ENCODE measurements at places on chromosomes 3 and 15.

DNA sequence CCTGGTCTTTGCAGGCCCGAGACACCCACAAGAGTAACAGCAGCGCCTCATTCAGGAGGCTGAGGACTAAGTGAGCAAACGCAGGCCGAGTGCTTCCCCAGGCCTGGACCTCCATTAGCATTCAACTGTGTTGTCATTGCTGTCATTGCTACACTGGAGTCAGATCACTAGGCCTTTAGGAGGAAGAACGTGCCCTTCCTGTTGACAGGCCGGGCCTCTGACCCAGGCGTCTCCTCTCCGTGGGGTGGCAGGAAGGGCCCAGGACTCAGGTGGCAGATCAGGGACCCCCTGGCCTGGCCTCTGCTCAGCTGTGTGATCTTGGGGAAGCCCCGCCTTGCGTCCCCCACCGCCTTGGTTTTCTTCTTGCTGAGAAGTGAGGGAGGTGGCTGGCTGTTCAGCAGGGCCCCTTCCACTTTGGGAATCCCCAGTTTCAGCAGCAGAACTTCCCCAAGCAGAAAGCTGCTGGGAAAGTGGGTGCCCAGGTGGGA is 19.1 kb downstream of the ZDHHC19 start:
- no peak for DNase-seq

- DNase-seq: no peak
These were observed 302.2 kb downstream of the TUSC7 start for GRCh38 chr3:117011687-117012250.

DNA sequence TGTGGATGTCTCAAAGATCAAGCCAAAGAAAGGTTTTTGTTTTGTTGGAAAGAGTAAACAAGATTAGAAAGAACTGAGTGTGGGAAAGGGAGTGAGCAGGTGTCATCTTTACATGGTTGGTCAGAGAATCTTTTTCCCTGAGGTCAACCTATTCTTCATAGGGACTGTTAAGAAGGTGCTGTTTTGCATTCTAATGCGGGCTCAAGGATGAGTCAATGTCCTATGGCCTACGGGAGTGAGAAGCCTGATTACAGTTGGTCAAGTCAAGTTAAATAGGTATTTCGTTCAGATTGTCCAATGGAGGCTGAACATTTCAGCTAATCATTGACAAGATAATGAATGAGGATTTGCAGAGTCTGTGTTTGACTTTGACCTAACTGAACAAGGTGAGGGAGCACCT is 491.2 kb upstream of the PDZRN3 start:
- DNase-seq: no peak

- DNase-seq: peak; percentile 54
These were observed 167.2 kb downstream of the MAGI1 start for GRCh38 chr3:65871305-65872141.

DNA sequence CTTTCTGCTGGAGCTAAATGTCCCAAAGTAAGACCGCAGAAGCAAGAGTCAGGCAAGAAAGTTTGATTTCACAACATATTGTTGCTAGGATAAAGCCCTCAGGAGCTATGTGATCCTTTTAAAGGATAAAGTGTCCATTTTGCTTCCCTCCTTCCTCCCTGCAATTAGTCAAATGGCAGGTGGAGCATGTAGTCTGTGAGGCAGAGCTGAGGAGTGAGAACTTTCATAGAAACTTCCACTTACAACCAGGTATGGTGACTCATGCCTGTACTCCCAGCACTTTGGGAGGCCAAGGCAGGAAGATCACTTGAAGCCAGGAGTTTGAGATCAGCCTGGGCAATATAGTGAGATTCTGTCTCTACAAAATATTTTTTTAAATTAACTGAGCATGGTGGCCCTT is 25.2 kb upstream of the RHCG start:
- DNase-seq: no peak

GRCh38 chr15:72141171-72142084 is 23.2 kb downstream of the SENP8 start:
- no peak for DNase-seq

DNA sequence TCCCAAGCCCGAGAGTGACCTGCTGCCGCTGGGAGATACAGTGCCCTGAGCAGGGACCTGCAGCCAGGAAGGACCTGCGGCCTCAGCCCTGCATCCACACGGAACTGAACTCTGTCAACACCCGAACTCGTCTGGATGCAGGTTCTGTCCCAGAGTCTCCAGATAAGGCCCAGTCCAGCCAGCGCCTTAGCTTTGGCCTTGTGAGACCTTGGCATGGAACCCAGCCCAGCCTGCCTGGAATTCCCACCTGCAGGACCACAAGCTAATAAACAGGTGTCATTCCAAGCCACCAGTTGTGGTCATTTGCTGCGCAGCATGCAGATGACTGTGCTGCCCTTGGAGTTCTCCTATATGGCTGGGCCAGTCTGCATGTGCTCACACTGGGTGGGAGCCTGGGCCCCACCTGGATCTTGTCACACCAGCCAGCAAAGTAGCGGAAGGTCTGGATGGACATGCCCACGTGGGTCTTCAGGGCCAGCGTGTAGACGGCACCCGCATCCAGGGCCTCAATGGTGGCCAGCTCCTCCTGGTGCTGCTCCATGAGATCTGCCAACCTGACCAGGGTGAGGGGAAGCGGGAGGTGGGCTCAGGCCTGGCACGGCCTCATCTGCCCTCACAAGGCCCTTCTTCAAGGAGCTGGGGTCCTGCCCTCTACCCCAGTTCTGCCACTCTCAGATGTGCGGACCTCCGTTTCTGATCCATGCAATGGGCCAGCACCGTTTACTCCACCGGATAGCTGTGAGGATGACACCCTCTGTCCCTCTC is 47.2 kb upstream of the SLC41A3 start:
- peak; percentile 24 for DNase-seq

DNA sequence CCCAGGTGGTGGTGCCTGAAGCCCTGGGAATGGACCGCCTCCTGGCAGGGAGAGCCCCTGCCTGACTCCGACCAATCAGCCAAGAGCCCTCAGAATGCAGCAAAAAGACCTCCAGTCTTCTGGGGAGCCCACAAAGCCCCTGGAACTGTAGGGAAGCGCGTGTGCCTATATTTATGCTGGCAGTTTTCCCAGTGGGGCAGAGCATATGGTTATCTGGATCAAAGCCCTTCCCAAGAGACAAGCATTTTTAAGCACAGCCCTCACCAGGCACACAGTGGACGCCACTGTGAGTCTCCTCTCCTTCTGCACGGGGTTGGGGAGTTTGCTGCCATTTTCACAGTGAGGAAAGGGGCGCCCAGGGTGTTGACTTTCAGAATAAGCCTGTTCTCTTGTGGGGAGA is 80.9 kb upstream of the RPL32 start:
- no peak for DNase-seq

DNA sequence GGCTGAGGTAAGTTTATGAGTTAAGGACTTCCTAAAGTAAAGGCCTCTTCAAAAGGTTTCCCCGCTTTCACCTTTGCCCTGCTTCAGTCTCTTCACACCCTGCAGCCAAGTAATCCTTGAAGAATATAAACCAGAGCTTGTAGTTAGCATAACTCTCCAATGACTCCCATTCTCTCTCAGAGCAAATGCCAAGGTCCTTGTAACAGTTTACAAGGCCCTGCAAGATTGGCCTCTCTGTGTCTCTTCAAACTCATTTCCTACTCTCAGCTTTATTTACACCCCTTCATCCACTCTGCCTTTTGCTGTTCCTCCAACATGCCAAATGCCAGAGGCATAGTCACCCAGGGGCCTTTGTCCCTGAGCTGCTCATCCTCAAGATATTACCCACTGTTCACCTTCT is 60.5 kb upstream of the MME start:
- no peak for DNase-seq

- no peak for DNase-seq
These were observed 1.8 kb downstream of the ARNT2 start for GRCh38 chr15:80405970-80406369.

GRCh38 chr3:29092348-29092747 is 188.5 kb upstream of the RBMS3 start:
- DNase-seq: no peak

GRCh38 chr3:45545476-45545875 is 49.1 kb upstream of the LIMD1 start:
- peak; percentile 51 for DNase-seq

GRCh38 chr15:87758794-87759418 is 497.6 kb downstream of the NTRK3 start:
- no peak for DNase-seq

GRCh38 chr15:74123131-74123429 is 7.3 kb upstream of the ISLR2 start:
- no peak for DNase-seq

GRCh38 chr3:38782148-38782547 is 33.9 kb downstream of the SCN10A start:
- DNase-seq: no peak

- no peak for DNase-seq
These were observed 235.4 kb downstream of the NFKBIZ start for GRCh38 chr3:102084704-102085103.

DNA sequence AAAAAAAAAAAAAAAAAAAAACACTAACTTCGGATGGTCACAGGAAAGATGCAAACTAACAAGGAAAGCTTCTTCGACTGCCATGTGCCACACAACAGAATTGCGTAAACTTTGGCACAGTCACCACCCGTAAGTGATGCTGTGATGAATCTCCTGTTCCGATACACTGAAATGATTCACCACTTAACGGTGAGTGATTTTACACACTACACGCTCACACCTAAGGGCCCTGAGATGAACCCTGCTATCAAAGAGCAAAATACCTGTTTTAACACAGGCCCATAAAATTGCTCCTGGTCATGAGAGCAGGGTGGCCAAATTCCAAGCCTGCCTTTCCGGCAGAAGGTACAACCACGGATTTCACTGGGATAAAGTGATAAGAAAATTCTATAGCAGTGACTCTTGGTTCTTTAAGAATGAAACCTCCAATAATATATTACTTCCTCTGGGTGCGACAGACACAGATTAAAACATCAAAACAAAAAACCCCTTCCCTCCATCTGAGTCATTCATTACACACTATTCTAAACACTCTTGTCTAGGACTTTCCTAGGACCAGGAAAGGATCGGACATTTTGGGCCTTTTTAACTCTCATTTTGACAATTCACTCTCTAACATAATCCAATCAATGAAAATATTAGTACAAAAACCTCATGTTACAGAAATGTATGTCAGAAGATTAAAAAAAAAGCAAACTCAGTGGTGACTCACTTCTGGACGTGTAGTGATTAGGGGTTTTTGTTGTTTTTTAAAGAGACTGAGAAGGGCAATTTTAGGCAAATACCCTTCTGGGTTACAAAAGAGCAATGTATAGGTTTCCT is 28.3 kb downstream of the LRIG1 start:
- no peak for DNase-seq

GRCh38 chr15:96421178-96421601 is 90.7 kb downstream of the NR2F2 start:
- no peak for DNase-seq

- DNase-seq: no peak
These were observed 8.4 kb downstream of the PARP14 start for GRCh38 chr3:122688996-122689395.

DNA sequence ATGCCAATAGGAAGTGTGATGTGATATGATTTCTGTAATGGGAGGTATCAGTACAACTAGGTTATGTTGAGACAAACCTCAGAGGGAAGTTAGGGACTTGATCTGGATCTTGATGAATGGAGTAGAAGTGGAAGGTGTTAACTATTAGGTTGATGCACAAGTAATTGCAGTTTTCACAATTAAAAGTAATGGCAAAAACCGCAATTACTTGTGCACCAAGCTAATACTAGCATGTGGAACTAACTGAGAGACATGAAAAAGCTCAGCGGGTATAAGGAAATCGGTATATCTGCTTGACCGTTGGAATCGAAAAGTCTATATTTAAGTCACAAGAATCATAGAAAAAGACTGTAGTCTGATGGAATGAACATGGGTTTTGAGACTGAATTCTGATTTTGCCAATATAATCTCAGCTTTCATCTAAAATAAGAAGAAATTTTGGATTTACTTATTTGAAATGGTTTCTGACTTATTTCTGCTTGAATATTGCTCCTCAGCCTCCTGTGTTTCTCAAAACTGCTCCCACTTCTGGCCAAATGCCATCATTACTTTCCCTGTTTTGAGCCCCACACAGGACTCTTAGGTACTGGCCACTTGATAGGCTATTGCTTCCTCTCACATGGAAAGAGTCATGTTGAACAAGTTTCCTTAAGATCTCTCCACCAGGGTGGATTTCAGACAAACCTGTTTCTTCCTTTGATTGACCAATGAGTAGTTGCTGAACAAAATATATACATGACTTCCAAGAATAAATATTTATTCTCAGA is 271.5 kb upstream of the COL8A1 start:
- DNase-seq: no peak

DNA sequence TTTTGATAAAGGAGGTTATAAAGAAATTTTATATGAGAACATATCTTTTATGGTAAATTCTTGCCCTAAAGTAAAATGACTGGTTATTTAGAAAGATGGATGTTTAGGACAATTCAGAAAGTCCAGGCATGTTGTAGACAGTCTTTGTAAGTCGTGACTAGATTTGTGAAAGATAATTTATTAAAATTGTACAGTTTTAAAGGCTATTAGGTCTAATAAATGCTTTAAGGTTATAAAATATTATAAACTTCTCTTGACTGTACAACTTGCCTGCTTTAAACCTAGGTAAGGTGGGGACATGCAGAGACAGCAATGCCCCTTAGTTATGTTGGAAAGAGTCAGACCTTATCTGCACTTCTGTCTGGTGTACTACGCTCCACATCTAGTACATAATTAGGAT is 933.5 kb downstream of the SI start:
- no peak for DNase-seq

DNA sequence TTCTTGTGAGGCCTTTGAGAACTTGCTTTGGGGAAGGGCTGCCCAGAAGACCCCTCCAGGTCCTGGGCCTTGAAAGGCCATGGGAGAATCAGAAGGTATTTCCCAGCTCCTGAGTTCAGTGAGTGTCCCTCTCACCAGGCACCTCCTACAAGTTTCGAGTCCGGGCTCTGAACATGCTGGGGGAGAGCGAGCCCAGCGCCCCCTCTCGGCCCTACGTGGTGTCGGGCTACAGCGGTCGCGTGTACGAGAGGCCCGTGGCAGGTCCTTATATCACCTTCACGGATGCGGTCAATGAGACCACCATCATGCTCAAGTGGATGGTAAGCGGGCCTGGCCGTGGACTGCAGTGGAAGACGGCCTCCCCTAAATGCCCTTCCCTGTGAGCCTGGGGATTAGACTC is 68.3 kb downstream of the BOC start:
- DNase-seq: no peak

GRCh38 chr3:33834096-33834453 is 35.6 kb downstream of the PDCD6IP start:
- DNase-seq: no peak

DNA sequence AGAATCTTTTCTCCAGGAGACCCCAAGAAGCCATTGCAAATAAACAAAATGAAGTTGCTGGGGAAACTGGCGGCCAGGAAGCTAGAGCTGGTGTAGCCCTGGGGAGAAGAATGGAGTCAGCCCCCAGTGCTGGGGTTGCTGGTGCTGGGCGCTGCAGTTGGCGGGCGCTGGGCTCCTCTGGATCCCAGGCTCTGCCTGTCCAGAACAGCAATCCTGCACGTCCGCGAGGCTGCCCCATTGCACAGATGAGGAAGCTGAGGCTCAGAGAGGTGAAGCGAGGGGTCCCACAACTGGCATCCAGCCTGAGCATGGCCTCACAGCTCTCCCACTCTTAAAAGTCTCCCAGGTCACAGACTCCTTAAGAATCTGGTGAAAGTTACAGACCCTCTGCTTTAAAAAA is 161.1 kb downstream of the OR4M2 start:
- DNase-seq: no peak
